Heart left ventricle (tissue), 16 donors: ENCODE measurements at places on chromosomes 4 and X. TPM values are rescaled to one million over a fixed set of nuclear protein-coding genes. Genes with fewer than 3 reads are reported as not detected.

Gene SLC9B2
- 4.9 TPM for total RNA-seq

GRCh38 chrX:14591976-14592375 lies 62.6 kb downstream of the GLRA2 start:
- DNase-seq = no peak

DNA sequence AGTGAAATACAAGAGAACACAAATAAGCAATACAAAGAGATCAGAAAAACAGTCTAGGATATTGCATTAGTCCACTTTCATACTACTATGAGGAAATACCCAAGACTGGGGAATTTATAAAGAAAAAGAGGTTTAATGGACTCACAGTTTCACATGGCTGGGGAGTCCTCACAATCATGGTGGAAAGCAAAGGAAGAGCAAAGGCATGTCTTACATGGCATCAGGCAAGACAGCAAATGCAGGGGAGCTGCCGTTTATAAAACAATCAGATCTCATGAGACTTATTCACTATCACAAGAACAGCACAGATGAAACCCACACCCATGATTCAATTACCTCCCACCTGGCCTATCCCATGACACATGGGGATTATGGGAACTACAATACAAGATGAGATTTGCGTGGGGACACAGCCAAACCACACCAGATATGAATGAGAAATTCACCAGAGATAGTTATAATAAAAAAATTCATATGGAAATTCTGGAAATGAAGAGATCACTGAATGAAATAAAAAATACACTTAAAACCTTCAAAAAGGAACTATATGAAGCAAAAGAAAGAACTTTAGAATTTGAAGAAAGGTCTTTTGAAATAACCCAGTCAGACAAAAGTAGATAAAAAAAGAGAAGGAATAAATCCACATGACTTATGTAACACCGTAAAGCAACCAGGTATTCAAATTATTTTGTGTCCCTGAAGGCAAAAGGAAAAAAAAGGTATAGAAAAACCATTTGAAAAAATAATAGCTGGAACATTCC lies 16.2 kb upstream of the NAA11 start:
- DNase-seq = no peak

Gene FGFR3
- 3.3 TPM for total RNA-seq

DNA sequence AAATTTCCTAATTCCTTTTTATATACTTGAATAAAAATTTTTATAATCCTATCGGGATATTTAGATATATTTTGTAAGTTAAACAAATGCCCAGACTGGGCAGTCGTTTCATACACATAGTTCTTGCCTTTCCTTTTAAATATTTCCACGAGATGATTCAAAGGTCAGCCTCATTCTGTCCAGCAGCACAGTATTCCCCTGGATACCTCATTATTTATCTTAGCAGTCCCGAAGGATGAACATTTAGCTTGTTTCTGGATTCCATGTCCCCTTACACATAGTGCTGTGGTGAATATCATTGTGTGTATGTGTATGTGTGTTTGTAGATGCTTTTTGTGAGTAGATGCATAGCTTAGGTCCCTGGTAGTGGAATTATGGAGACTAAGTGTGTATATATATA lies 38.3 kb downstream of the RAPGEF2 start:
- DNase-seq = no peak

- no peak for DNase-seq
Observed at GRCh38 chr4:137540356-137540755, 8.1 kb upstream of the PCDH18 start.
